ENCODE measurements at places on chromosomes 2 and 18.

DNA sequence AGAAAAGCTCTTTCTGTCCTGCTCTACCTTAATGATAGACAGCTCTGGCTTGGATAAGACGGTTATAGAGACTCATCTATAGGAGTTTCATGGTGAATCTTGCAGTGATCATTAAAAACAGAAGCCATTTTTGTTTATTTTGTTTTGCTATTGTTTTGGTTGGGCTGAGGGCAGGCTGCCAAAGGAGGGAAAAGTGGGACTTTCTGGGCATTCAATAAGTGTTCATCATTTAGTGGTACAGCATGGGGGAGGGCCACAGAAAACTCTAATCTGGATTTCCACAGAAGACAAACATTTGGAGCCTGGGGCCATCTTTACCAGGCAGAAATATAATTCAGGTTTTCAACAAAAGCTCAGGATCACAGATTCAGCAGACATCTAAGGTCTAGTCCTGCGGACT, 62.4 kb upstream of the EFEMP1 start:
- H3K36me3 ChIP-seq, result no peaks in the 10 kb centered on the region
- no peak overlapping the region for H3K4me3 ChIP-seq
- no peaks in the 10 kb centered on the region for H3K4me1 ChIP-seq
- H3K27ac ChIP-seq, result no peak overlapping the region

DNA sequence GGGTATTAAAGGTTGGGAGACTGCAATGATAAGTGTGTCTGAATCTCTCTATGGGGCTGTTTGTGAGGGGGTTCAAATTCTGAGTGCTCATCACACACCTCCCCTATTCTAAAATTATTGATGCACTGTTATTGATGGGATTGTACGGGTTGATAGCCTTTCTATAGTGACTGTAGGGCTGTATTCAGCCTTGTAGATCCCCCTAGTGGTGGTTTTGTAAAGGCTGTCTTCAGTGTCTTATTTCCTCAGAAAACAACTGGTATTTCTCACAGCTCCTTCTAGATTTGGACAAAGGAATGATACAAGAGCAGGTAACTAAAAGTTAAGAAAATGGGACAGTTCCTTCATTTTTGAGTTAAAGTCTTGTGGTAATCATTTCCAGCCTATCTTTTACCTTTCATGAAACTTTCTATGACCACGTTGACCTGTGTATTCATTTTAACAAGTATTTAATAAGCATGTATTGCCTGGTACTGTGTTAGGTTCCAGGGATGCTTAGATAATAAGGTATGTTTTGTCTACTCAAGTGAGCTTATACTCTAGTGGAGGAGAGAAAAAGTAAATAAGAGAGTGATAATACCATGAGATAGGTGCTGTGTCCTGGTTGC, 21.2 kb downstream of the SMAD4 start:
- H3K4me3 ChIP-seq, result no peak overlapping the region
- peaks cover 56% of the 10 kb centered on the region for H3K36me3 ChIP-seq
- H3K27me3 ChIP-seq, result no peaks in the 10 kb centered on the region

DNA sequence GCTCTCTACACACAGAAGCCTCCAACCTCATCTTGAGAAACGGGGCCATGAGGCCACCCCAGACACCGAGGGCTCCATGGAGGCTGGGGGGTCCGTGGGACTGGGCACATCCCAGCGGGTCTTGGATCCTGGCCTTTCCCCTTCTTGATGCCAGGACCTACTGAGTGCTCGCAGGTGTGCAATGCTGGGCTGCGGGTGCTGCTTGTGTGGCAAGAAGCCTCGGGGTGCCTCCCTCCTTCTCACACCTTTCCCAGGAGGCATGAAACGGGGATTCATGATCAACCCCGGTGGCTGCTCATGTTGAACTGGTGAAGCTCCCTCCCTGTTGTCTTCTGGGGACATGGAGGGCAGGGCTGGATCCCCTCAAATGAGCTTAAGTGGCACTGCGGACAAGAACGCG, 2.0 kb upstream of the BUB1 start:
- H3K4me3 ChIP-seq, result peak overlapping the region; percentile 98
- DNase-seq, result no peak
- H3K27ac ChIP-seq, result peak overlapping the region; percentile 85
- H3K27me3 ChIP-seq, result peaks cover 8% of the 10 kb centered on the region
- H3K4me1 ChIP-seq, result peaks cover 45% of the 10 kb centered on the region
- H3K36me3 ChIP-seq, result no peaks in the 10 kb centered on the region

DNA sequence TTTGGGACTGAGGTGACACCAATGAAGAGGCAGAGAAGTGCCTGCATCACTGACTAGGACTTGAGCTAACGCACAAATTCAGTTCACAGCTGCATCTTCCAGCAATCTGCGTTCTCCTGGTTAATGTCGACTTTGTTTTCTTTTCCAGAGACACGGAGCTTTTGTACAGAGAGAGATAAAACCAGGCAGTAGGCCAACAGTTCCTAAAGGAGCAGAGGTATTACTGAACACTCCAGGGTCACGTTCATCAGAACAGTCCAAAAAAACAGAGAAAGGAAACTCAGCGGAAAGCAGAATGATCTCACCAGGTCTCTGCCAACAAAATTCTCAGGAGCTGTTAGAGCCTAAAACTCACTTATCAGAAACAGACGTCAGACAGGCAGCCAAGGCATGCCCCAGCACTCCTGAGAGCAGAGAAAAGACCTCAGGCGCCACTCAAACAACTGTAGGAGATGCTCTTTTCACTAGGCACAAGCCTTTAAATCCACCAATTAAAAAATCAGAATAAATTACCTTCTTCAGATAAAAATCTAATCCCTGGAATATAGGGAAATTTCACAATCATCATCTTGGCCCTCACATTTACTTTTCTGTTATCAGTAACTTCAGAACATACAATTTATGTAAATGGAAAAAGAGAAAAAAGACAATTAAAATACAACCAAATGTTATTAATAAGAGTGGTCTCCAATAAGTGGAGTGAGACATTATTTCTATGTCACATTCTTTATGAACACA, 95.9 kb upstream of the SPTBN1 start:
- H3K27me3 ChIP-seq, result peaks cover 3% of the 10 kb centered on the region
- peaks cover 8% of the 10 kb centered on the region for H3K36me3 ChIP-seq
- no peak for DNase-seq
- H3K4me1 ChIP-seq, result peaks cover 10% of the 10 kb centered on the region
- H3K27ac ChIP-seq, result peak overlapping the region; percentile 89

- H3K27me3 ChIP-seq, result no peaks in the 10 kb centered on the region
- peak overlapping the region; percentile 67 for H3K27ac ChIP-seq
- peaks cover 19% of the 10 kb centered on the region for H3K4me1 ChIP-seq
- H3K4me3 ChIP-seq, result no peak overlapping the region
- no peak for DNase-seq
- peaks cover 75% of the 10 kb centered on the region for H3K36me3 ChIP-seq
Observed at GRCh38 chr2:38739524-38739923, 11.6 kb downstream of the SRSF7 start.

GRCh38 chr18:9404565-9405060, 70.0 kb downstream of the TWSG1 start:
- no peaks in the 10 kb centered on the region for H3K27me3 ChIP-seq
- peak overlapping the region; percentile 84 for H3K27ac ChIP-seq
- peaks cover 37% of the 10 kb centered on the region for H3K36me3 ChIP-seq
- H3K4me1 ChIP-seq, result peaks cover 15% of the 10 kb centered on the region
- DNase-seq, result no peak
- H3K4me3 ChIP-seq, result no peak overlapping the region

DNA sequence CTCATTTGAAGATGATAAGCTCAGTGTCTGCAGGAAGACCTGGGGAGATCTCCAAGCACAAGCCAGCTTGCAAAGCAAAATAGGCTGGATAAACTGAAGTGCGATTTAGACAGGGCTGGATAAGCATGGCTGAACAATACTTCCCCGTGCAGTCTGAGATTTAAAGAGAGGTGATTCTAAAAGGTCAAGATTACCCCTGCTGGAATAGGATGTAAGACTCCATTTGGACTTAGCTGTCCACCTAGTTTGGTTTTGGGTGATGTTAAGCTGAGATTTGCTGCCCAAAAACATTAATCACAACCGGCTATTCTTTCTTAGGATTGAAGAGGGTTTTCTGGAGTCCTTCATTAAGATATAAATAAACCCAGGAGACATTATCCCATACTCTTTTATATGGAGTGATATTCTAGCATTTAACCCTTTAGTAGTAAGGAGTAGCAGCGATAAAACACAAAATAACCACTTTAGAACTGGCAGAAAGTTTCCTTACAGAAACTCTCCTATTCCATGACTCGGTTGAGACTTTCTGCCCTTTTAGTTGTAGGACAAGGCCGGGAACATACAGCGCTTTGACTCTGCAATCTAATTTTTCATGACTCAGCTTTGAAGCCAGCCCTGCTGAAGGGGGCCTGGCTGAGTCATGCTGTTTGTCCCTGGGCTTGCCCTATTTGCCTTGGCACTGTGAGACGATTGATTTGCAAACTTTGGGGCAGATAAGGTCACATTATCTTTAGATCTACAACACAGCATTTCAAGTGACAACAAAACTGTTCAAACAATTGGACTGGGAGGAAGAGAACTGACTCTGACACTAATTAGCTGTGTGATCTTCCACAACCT, 238.2 kb downstream of the GCA start:
- H3K27ac ChIP-seq, result peak overlapping the region; percentile 88
- no peak for DNase-seq
- peak overlapping the region; percentile 24 for H3K4me3 ChIP-seq
- no peaks in the 10 kb centered on the region for H3K27me3 ChIP-seq

- no peaks in the 10 kb centered on the region for H3K36me3 ChIP-seq
- H3K27ac ChIP-seq, result peak overlapping the region; percentile 35
Observed at GRCh38 chr2:238644095-238645081, 203.5 kb upstream of the TWIST2 start.

DNA sequence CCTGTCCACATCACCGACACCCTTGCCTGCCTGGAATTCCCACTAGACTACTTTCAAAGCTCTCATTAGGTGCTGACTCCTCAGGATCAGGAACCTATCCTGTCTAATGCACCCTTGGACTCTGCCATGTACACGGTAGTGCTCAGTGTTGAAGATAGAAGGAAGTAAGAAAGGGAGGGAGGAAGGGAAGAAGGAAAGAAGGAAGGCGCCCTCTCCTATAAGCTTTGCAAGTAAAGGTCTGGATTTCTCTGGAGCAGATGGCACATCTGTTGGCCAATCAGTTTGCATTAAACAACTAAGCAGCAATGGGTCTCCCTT, 45.3 kb downstream of the SCTR start:
- no peaks in the 10 kb centered on the region for H3K36me3 ChIP-seq
- H3K27me3 ChIP-seq, result peaks cover 15% of the 10 kb centered on the region
- peaks cover 36% of the 10 kb centered on the region for H3K4me1 ChIP-seq
- DNase-seq, result no peak
- H3K27ac ChIP-seq, result no peak overlapping the region

GRCh38 chr2:168757223-168757622, 45.2 kb upstream of the NOSTRIN start:
- DNase-seq, result no peak
- no peak overlapping the region for H3K4me3 ChIP-seq
- H3K27ac ChIP-seq, result peak overlapping the region; percentile 88
- H3K27me3 ChIP-seq, result no peaks in the 10 kb centered on the region
- peaks cover 18% of the 10 kb centered on the region for H3K36me3 ChIP-seq

GRCh38 chr2:238021327-238021726, 39.5 kb upstream of the SCLY start:
- H3K36me3 ChIP-seq, result peaks cover 8% of the 10 kb centered on the region
- peaks cover under 1% of the 10 kb centered on the region for H3K27me3 ChIP-seq
- no peak for DNase-seq
- no peak overlapping the region for H3K27ac ChIP-seq
- no peaks in the 10 kb centered on the region for H3K4me1 ChIP-seq
- H3K4me3 ChIP-seq, result no peak overlapping the region

GRCh38 chr18:71068338-71068737, 779.5 kb downstream of the SOCS6 start:
- no peak for DNase-seq
- no peaks in the 10 kb centered on the region for H3K4me1 ChIP-seq
- H3K36me3 ChIP-seq, result no peaks in the 10 kb centered on the region
- H3K4me3 ChIP-seq, result no peak overlapping the region

DNA sequence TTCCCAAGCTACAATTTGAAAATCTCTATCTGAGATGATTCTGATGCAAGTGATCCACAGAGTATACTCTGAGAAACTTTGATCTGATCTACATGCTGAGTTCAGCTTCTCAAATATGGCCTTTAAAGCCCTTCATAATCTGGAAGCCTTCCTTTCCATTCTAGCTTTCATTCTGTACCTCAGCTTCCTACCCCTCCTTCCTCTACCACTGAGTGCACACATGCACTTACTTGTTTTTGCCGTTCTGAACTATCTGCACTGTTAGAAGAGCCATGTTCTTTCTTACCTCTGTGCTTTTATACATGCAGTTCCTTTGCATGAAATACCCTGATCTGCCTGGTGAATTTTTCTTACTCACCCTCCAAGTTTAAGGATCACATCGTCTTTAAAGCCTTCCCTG, 25.0 kb downstream of the REL start:
- no peaks in the 10 kb centered on the region for H3K27me3 ChIP-seq
- peaks cover 43% of the 10 kb centered on the region for H3K36me3 ChIP-seq

DNA sequence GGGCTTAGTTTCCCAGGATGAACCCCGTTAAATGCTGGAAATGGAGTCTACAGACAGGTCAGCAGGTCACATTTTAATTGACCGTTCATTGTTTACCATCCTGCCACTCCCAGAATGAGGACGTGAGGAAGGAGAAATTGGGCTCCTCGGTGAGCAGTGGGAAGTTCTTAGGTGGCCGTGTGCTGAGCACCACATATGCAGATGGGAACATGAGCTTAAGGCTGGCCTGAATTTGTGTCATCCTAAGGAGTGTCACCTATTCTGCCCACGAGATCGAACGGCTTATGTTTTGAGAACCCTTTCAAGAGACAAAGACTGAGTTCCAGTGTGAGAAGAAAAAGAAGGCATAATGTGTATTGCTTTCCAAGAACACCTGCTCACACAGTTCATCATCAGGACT, 234.4 kb upstream of the PXDN start:
- H3K36me3 ChIP-seq, result no peaks in the 10 kb centered on the region
- H3K4me1 ChIP-seq, result peaks cover 20% of the 10 kb centered on the region
- peak overlapping the region; percentile 16 for H3K4me3 ChIP-seq
- no peak for DNase-seq

DNA sequence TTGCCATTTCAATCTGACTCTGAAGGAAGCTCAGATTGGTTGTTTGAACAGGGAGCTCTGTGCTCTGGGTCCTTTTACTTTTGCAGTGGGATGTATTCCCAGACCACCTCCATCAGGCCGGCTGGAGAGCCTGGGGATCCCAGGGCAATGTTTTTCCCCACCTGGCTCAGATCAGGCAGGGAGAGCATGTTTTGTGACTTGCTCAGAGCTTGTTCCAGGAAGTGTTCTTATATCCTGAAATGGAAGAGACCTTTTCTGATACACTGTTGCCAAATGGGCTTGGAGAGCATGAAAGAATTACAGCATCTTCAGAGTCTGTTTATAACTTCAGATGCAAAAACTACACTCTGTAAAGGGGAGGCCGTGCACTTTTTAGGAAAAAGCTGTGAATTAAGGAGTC, 56.0 kb downstream of the LIPG start:
- peaks cover 8% of the 10 kb centered on the region for H3K27me3 ChIP-seq
- H3K4me3 ChIP-seq, result no peak overlapping the region
- peaks cover 58% of the 10 kb centered on the region for H3K4me1 ChIP-seq
- no peak for DNase-seq

DNA sequence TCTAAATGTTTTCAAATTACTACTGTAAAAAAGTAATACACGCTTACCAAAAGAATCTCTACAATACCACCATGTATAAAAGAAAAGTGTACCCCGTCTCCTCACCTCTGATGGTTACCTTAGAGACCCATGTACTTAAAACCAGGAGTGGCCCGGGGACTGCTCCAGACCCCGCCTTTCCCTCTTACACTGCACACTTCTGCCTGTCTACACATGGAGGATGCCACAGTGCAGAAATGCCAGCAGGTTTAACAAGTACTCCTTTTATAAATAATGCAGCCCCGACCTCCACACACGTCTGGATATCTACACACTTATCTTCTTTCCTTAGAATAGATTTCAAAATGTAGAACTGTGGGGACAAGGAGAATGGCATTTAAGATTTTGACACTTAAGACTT, 5.3 kb downstream of the HDAC4 start:
- H3K36me3 ChIP-seq, result no peaks in the 10 kb centered on the region
- no peak overlapping the region for H3K27ac ChIP-seq
- DNase-seq, result no peak
- peaks cover 2% of the 10 kb centered on the region for H3K27me3 ChIP-seq
